ENCODE measurements at places on chromosomes 5 and 9. TPM values are rescaled to one million over a fixed set of nuclear protein-coding genes. Genes with fewer than 3 reads are reported as not detected.

DNA sequence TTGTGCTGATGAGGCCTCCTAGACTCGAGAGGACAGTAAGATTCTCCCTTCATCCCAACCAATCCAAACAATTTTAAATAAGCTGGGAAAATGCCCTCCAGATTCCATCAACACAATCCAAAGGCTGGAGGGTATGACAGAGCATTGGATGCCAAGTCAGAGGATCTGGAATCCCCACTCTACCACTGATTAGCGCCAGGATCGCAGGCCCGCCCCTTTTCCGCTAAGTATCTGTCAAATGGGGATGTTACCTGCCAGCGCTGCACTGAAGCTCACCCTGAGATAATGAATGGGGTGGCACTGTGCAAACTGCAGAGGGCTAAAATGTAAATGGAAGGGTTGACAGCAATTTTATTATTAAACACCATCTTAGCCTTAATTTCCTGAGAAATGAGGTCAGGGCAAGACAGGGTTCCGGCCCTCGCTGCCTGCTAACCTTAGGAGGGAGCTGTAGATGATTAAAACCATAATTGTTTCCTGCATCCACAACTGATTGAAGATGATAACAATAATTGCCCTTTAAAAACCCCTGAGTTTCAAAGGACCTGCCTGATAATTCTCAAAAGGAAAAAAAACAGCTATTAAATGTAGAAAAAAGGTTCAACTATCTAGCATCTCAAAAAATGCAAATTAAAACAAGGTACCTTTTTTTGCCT is 31.6 kb upstream of the GABBR2 start:
- no peak for DNase-seq

- no peak for DNase-seq
These were observed 21.6 kb downstream of the RIC1 start for GRCh38 chr9:5650356-5651105.

GRCh38 chr5:157050050-157050449 is 8.9 kb downstream of the HAVCR1 start:
- no peak for DNase-seq

The FUT7 gene
- 0.20 TPM for total RNA-seq

The PCDHGB1 gene
- total RNA-seq: 9.6 TPM

- DNase-seq: no peak
These were observed 18.4 kb upstream of the ERGIC1 start for GRCh38 chr5:172815631-172816030.

- DNase-seq: no peak
These were observed 346.7 kb upstream of the PTGER4 start for GRCh38 chr5:40332970-40333369.

The FBLL1 gene
- total RNA-seq: 66.2 TPM

The CDC25C gene
- total RNA-seq: 3.2 TPM

The DBH gene
- 1.8 TPM for total RNA-seq

- no peak for DNase-seq
These were observed 59.7 kb downstream of the PPP2R2B start for GRCh38 chr5:146818822-146819221.

DNA sequence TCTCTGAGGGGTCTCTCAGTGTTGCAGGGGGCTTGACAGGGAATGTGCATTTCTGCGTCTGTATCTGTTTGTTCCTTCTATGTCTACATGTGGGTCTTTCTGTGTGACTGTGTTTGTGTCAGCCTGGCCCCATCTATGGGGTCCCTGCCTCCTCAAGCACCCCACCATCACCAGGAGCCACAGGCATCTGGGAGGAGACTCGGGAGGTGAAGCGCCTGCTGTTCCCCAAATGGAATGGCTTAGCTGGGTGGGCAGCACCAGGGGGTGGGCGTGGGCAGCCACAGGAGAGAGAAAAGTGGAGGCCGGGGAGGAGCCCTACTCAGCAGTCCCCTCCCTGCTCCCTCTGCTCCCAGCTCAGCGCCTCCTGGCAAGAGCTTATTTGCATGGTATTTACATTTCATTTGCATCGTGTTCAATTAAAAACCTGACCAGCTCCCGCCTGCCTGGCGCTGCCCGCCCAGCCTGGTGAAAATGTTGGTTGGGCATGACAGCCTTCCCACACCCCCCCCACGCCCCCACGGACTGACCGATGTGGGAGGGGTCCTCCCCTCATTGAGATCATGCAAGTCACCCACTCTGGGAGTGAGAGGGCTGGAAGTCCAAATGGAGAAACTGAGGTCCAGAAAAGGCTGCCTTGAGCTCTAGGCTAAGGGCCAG is 50.5 kb downstream of the CXXC5 start:
- peak; percentile 81 for DNase-seq

The SPINK4 gene
- total RNA-seq: not detected
